ENCODE measurements at places on chromosomes 12 and 14.
A peak's percentile ranks its signal among the peaks of the same experiment; 100 is the strongest.

- peak; percentile 81 for DNase-seq
Measured at GRCh38 chr12:120110550-120111501, 5.7 kb downstream of the RAB35 start.

DNA sequence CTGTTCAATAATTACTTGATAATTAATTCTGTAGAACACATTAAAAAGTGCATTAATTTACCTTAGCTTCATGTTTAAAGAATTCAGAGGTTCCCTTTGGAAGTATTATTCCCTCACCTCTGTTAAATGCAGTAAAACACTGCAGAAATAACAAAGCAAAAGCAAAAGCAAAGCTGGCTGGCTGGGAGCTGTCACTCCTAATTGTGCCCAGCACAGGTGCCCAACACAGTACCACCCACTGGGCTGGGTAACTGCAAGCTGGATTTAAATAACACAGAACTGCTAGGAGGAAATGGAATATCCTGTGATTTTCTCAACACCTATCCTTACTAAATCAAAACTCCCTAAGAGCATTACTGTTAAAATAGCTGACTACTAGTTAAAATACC is 72.6 kb downstream of the SLC2A13 start:
- DNase-seq = no peak

- DNase-seq = no peak
Measured at GRCh38 chr12:75978677-75979076, 52.9 kb downstream of the PHLDA1 start.

DNA sequence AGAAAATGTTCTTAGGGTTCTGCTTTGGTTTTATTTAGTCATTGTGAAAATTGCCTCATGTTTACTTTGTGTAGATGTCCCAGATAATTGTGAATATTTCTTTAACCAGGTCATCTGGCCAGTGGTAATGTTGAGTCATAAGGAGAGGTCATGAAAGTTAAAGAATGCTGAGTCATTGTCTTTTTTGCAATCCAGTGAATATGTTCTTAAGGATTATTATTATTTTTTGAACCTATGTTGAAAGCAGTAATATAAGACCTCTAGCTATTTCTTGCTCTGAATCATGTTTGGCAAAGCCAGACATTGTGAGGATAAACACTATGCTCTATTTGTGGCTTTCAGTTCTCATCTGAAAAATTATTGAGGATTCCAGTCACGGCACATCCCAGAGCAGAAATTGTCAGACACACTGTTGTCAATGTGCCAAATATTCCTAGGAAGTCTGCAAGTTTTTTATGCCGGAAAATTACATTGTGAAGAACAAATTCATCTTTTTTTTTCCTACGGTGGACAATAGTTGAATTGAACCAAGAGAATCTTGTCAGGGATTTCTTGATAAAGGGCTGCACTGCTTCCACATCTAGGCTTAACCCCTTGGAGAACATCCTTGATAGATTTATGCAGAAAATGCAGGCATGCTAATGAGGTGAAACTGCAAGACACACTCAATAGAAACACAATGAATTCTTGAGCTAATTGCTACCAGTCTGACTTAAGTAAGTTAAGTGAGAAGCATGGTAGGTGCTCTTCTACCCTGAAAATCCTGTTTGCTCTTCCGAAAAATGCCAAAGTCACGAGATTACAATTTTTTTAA is 369.6 kb downstream of the ATP23 start:
- DNase-seq = no peak

DNA sequence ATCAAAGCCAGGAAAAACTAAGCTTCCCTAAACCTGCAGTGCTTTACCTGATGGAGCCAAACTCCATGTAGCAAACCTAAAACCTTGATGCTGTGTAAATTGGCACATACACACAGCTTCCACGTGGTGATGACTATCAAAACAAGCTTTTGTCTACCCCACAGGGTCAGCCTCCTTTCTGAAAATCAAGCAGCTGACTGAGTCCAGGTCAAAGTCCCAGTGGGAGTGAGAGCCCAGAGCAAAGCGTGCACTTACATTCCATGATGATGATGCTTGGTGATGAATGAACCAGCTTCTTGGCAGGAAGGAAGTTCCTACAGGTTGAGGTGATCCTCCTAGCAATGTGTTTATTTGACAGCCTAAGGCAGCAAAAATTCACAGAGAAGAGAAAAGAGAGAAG is 630.0 kb upstream of the TBX3 start:
- no peak for DNase-seq

DNA sequence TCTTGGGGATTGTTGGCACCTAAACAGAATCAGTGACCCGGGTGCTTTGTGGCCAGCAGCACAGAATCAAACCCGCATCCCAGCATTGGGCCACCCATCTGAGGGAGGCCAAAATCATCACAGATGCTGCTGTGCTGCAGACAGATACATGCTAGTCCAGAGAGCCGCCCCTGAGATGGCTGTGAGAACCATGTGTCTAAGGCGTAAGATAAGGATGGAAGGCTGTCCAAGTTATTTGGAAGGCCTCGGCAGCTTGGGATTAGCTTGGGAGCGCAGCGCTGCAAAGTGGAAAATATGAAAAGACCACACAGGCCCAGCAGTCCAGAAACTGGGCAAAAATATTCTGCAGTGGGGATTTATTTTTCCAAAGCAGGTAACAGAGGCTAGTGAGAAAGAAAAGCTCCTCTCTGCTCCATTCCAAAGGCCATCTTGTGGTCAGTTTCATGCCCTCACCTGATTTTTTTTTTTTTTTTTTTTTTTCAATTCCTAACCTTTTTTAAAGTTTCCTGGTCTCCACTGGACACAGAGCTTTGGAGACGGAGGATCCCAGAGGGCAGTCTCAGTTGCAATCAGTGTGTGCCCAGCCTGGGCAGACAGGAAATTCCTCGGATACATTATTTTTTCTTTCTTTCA is 178.9 kb upstream of the BCL2L14 start:
- DNase-seq = no peak

- peak; percentile 38 for DNase-seq
Measured at GRCh38 chr12:4307593-4308333, 13.2 kb upstream of the TIGAR start.

DNA sequence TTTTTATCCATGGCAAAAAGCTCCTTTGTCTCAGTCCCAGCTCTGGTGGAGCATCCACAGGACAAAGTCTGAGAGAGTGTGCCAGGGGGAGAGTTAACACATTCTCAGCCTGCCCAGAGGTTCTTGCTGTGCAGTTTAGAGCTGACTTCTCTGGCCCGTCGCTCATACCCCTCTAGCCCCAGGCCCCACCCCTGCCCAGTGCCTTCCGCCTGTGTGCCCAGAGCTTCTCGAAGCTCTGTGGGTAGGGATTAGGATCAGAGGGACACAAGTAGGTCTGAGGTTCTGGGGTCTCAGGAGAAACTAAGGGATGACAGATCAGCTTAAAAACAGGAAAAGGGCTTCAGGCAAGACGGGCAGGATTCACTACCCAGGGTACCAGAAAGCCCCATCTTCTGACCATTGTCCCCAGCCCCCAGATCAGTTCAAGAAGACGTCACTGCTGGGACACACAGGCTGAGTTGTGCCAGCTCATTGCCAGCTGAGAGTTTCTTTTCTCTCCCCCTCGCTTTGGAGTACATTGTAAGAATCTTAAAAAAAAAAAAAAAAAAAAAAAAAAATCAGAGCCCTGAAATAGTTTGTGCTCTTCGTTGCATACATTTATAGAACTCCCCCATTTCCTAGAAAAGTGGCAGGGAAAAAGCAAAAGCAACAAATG is 127.0 kb downstream of the GCH1 start:
- DNase-seq = no peak

DNA sequence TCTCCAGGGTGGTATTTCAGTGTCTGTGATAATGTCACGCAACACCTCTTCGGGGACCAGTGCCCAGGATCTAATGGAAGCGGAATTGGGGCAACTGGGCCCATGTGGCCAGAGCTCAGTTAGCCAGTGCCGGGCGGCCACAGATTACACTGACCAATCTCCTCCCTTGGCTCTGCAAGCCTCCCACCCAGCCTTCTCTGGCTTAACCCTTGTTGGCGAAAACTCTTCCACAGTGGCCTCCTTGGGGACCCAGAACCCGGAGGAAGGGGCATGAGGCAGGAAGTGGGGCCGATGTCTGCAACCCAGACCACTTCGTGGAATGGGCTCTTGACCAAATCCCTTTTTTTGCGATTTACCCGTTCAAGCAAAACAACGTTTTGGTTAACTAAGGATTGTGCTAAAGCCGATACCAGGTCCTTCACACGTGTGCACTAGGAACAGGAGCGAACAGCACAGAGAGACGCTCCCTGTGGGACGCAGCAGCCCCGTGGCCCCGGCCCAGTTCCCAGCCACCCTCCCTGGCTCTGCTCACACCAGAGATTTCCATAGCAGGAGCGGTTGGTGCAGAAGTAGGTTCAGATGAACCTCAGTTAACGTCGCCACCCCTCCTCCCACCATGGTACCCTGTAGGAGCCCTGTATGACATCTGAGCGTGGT is 38.2 kb downstream of the SLC8B1 start:
- no peak for DNase-seq

DNA sequence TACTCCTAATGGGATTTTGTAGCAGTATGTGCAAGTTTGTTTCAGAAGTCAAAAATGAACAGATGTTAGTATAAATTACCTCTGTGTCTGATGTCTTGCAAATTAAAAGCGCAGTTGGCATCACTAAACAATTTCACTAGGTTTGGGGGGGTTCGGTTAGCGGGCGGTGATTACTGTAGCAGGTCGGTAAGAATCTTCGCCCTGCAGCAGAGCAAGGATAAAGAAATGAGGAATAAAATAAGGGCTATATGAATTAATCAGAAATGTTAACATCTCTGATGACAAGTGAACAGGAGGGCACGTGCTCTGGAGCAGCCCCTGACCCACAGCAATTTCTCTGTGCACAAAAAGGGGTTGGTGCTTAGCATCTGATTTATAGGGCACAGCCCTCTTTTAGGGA is 43.6 kb upstream of the VSX2 start:
- DNase-seq = no peak

- DNase-seq = no peak
Measured at GRCh38 chr12:113226696-113227568, 5.7 kb downstream of the TPCN1 start.

DNA sequence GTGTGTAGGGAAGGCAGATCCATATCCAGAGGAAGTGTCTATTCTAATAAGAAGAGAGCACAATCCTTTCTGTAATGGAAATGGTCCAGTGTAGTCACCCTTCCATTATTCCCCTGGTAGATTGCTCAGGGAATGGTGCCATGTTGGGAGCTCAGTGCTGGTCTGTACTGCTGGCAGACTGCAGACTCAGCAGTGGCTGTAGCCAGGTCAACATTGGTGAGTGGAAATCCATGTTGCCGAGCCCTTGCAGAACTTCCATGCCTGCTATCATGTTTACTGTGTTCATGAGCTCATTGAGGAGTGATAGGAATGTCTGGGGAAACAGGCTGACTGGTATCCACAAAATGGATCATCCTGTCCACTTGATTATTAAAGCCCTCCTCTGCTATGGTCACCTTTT is 128.7 kb downstream of the MIPOL1 start:
- no peak for DNase-seq

DNA sequence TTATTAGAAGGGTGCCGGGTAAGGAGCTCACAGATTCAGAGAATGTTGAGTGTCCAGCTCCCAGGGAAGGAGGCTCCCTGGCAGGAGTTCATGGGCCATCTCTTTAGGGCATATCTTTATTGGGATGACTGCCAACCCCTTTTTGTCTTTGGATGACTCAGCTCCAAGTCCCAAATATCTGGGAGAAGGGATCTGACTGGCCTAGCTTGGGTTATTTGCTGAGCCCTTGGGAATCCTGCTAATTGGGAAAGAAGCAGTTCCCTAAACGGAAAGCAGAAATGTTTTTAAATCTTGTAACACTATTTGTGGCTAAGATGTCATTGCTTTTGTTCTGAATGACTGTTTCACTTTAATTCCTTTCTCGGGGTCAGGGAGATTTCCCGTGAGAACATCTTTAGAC is 12.6 kb downstream of the DDX55 start:
- DNase-seq = no peak

GRCh38 chr14:24674204-24674970 is 40.4 kb upstream of the GZMB start:
- DNase-seq = peak; percentile 30

DNA sequence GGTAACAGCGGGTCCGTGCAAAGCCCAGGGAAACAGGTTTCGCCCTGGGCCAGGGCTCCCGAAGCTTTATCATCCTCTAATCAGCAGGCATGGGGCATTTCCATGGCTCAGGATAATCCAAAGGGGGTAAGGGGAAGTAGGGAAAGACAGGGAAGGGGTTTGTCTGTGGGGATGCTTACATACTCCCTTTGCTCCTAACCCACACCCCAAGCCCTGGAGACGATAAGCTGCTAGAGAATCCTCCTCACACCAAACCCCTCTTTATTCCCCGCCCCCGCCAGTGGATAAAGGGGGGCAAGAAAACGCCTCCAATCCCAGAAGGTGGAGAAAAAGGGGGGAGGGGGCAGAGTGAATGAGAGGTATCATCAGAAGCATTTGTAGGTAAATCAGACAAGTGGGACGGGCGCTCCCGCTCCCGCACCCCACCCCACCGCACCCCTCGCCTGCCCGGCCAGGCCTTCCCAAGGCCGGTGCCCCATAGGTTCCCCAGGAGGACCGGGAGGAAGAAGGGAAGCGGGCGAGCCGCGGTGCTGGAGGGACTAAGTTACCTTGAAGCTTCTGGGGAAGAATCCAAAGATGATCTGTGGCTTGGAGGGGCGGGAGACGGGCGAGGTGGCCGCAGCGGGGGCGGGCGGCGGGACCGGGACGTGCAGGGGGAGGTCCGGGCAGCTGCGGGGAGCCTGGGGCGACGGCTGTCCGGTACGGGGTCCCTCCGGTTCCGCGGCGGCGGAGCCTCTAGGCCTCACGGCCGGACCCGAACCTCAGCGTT is 762 bp downstream of the PPP2R5E start:
- DNase-seq = no peak

DNA sequence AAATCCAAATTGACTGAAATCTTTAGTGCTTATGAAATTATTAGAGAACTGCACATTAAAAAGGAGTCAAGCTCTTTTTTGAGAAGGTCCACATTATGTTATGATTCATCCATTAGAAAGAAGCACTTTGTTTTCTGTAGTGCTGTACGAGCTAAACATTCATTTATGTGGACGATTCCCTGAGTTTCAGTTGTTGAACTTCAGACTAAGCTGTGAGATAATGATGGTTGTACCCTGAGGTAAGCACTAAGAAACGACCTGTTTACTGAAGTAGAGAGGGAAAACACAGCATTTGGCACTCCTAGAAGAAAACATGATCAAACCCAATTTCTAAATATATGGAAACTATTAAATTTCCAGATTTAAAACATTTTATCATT is 67.3 kb upstream of the ATP2B1 start:
- no peak for DNase-seq
